Osteocyte (in vitro differentiated cells): ENCODE measurements at places on chromosomes 5 and 9.

- no peak for DNase-seq
Measured at GRCh38 chr5:10563110-10563944, 543 bp upstream of the ANKRD33B start.

DNA sequence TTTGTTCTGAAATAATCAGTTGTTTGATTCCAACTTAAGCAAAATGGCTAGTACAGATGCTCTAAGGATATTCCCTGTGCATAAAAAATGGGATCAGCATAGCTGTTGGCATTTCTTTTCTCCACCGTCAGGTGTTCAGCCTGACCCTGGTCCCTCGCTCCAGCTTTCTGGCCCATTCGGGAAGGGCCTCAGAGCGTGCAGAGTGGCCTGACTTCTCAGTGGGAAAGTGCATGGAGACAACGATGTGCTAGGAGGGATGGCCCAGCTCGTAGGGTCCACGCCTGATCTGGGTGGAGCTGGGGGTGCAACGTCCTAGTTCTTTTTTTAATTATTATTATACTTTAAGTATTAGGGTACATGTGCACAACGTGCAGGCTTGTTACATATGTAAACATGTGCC, 319.1 kb upstream of the IRX4 start:
- DNase-seq: peak; percentile 71

DNA sequence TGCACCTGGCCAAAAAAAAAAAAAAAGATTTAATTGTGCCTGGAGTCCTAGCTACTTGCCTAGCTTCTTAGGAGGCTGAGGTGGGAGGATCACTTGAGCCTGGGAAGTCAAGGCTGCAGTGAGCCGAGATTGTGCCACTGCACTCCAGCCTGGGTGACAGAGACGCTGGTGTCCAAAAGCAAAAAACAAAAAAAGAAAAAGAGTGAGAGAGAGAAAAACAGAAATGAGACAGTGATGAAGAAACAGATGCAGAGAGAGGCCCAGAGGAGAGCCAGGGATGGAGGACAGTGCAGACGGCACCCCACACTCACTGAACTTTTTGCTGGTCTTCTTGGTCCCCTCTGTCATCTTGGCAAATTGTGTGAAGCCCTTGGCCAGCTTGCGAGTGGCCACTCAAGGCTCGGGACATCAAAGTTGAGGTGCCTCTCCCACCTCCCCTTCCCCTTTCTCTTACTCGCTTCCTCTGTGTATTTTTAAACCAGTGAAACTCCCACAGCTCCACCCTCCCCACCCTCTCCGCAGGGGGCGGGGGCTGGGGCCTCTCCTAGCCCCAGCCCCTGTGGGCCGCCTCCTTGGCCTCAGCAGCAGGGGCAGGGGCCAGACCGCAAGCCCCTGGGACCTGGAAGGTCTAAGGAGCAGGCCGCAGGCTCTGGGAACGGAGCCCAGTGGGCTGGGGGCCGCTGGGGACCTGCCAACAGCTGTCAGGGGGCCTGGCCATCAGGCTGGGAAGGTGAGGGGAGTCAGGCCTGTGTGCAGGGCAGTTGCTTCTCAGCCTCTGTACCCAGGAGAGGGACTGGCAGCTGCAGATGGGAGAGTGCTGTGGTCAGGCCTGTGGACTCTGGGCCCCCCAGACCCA, at the start of gene SH2D3C:
SH2D3C (minus strand) TSS at position 387 of the 856 bp plus-strand sequence; CDS start at position 348, 39 bp downstream.
- DNase-seq: no peak

GRCh38 chr5:28903643-28904042, 1865.3 kb upstream of the CDH9 start:
- no peak for DNase-seq

DNA sequence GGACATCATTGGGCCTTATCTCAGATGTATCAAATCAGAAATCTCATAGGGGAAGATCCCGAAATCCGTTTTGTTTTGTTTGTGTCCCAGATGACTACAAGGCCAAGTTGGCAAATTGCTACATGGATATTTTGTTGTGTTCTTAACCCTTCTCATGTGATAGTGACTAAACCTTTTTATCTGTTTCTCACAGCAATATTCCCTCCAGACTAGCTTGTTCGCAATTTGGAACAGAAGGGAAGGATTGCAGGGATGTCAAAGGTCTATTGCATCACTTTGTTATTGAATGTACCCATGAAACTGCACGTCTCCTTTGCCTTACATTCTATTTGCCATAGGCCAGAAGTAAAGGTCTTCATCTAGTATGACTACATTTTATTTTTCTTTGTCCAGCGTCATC, 453.9 kb downstream of the NFIB start:
- DNase-seq: no peak

GRCh38 chr5:59158165-59158564, 575.3 kb downstream of the RAB3C start:
- DNase-seq: no peak

- no peak for DNase-seq
Measured at GRCh38 chr5:1792842-1793266, 6.8 kb downstream of the MRPL36 start.

GRCh38 chr5:342501-343460, 21.3 kb downstream of the AHRR start:
- DNase-seq: peak; percentile 60

GRCh38 chr5:138467711-138468132, 2.4 kb downstream of the EGR1 start:
- DNase-seq: no peak

- DNase-seq: no peak
Measured at GRCh38 chr5:470961-471749, 28.2 kb downstream of the EXOC3 start.

DNA sequence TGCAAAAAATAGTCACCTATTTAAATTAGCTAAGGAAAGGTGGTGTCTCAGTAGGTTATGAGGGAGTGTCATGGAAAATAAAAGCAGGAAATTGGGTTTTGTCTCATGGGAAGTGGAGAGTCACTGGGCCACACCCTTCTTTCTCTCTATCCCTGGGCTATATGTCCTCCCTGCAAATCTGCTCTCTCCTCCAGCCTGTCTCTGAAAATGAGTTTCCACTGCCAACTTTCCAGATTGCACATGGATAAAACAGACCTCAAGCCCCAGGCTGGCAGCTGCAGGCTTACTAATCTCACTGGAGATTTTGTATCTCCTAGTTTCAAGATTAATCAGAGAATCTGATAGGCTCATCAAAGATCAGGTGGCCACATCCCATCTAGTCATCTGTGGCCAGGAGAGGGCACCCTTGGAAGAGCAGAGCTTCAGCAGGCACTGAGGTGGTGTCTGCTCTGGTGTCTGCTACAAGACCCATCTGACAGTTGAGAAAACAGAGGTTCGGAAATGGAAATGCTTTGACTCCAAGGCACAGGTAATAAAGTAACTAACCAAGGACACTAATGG, 178.9 kb downstream of the MSX2 start:
- no peak for DNase-seq

- DNase-seq: no peak
Measured at GRCh38 chr5:111756581-111757354, at the start of gene NREP. Gene NREP, minus strand, starts transcription at chr5:111757194. Its CDS starts 1,422 bp downstream, at chr5:111755772.

GRCh38 chr5:143678148-143678905, 133.6 kb upstream of the HMHB1 start:
- no peak for DNase-seq

GRCh38 chr5:170466988-170467707, 36.7 kb upstream of the KCNIP1 start:
- DNase-seq: peak; percentile 56

DNA sequence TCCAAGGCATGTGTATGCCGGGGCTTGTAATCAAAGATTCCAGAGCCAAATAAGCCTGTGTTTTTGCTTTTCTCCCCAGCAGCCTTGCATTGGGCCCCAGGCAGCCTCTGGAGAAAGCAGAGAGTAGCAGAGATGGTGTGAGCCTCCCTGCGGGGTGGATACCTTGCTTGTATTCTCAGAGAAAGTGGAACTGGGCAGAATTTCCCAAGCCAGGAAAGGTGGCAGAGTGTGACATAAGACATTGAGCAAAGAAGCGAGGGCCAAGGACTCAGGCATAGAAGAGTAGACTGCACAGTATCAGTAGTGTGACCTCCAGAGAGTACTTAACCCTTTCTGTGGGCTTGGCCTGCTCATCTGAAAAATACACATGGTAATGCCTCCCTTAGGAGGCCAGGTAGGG, 1.6 kb upstream of the GSN start:
- DNase-seq: no peak

GRCh38 chr5:112160652-112161391, 258.3 kb downstream of the EPB41L4A start:
- DNase-seq: peak; percentile 97

DNA sequence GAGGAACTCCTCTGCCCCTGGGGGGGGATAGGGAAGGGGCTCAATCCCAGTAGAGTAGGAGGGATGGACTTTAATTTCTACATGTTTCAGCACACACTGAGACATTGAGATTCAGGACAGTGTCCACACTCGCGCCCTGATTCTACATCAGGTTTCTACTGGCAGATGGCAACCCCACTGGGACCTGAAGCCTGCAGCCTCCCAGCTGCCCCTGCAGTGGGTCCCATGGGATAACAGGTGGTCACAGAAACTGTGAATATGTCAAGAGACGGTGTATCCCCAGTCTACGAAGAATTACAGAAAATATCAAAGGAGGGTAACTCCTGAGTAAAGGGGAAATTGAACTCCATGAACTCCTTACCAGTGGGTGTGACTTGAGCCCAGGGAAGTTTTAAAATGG, 2.4 kb upstream of the TERT start:
- DNase-seq: peak; percentile 32

DNA sequence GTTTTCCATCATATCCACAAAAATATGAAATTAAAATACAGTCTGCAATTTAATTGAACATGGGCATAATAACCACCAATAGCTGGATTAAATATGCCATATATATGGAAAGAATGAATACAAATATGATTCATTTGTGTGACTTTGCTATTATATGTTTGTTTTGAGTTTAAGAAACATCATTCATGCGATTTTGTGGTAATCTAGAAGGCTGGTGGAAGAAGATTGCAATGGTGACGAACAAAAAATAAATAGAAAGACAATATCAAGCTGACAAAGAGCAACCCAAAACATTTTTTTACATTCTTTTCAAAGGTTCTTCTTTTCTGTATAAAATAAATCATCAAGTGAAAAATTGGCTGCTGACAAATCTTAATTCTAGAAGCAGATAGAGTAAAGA, 610.0 kb downstream of the MAT2B start:
- no peak for DNase-seq

GRCh38 chr5:135135530-135136226, 101.7 kb upstream of the PITX1 start:
- DNase-seq: no peak

- DNase-seq: no peak
Measured at GRCh38 chr9:91144769-91145168, 216.9 kb downstream of the AUH start.

DNA sequence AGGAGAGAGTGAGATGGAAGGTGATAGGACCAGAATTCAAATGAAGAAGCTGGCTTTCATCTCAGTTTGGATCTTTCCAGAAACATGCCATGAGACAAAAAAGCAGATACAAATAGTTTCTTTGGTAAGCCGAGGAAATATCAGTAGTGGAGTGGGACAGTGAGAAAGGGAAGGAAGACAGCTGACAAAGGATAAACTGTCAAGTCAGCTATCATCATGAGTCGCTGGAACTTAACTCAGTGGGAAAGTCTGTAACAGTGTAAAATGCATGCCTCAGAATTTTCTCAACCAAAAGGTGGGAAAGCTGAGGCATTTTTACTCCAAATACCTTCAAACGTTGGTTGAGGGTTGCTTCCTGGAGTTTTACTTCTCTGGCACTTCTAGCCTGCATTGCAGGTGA, 129.8 kb downstream of the PLPPR1 start:
- DNase-seq: no peak

DNA sequence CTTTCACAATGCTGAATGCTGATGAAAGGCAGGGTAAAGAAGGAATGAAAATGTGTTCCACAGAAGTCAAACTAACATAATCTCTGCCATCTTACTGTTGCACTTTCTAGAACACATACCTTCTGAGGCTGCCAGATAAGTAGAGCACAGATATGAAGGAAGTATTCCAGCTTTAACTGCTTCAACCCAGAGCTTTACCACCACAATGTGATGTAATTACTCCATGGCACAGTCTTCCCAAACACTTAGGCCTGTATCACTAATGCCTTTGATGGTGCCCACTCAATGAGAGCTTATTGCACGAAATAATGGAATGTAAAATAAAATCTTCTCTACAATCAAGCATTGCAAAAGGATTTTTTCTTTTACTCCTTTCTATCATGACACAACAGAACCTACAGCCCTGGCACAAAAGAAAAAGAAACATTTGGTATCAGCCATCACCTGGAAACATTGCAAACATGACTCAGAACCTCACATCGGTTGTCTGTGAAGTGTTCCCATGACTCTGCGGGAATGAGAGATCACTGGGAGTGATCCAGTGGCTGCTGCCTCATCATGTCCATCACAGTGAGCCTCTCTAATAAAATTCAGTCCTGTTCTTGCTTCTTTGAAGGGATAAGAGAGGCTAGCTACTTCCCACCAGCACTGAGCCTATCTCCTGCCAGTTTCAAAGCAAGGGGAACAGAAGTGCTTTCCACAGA, 385.8 kb downstream of the EFNA5 start:
- DNase-seq: no peak

DNA sequence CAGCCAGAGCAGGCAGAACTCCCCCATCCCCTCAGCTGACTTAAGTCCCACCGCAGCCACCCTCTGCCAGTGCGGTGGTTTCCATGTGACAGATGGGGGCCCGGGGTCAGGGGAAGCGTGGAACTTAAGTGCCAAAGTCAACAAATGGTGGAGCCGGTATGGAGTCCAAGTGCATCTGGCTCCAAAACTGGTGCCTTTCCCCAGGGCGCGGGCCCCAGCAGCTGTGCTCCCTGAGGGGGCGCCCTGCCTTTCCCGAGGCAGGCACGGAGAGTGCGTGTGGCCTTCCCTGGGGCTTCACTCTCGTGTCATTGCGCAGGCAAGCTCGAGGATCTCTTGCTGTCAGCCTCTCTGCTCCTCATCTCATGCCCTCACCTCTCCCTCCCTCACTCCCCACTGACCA, 33.8 kb downstream of the SLC46A2 start:
- DNase-seq: no peak

DNA sequence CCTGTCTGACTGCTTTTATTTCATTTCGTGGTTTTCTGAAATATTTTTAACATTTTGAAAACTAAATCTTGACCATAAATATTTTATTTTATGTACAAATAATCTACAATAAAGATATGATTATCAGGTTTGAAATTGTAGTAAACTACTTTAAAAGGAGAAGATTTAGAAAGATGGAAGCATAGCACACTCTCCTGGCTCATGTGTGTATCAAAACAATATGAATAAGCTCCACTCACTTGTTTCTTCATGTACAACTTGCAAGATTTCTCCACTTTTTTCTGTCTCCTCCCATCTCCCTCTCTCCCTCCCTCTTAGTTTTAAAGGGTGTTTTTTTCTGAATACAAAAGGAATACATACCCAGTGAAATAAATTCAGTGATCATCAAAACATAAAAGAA, 15.4 kb upstream of the VPS13A start:
- DNase-seq: no peak

GRCh38 chr5:149421834-149422233, 42.7 kb upstream of the IL17B start:
- DNase-seq: no peak

- no peak for DNase-seq
Measured at GRCh38 chr9:93107151-93107824, 11.3 kb downstream of the CARD19 start.
